ENCODE measurements at places on chromosomes 2 and 18. TPM values are rescaled to one million over a fixed set of nuclear protein-coding genes. Genes with fewer than 3 reads are reported as not detected.

TMEM37 gene
- total RNA-seq: not detected

SNTG2 gene
- 0.14 TPM for total RNA-seq

SKA1 gene
- 22.1 TPM for total RNA-seq

MEP1B gene
- not detected for total RNA-seq

TMEFF2 gene
- not detected for total RNA-seq

GDF7 gene
- total RNA-seq: 0.26 TPM

LYPD1 gene
- total RNA-seq: not detected

SKOR2 gene
- total RNA-seq: not detected

NTSR2 gene
- not detected for total RNA-seq

OR6B2 gene
- not detected for total RNA-seq

ADAM17 gene
- 25.6 TPM for total RNA-seq

GPR155 gene
- total RNA-seq: 3.1 TPM

MALL gene
- total RNA-seq: 1.2 TPM

FANCL gene
- total RNA-seq: 26.3 TPM

CXCR1 gene
- total RNA-seq: not detected

LOXL3 gene
- total RNA-seq: 1.5 TPM

EIF2AK3 gene
- total RNA-seq: 22.8 TPM

GALNT14 gene
- total RNA-seq: 0.33 TPM

MCM6 gene
- total RNA-seq: 196 TPM

FER1L5 gene
- total RNA-seq: not detected

SMYD5 gene
- 62.7 TPM for total RNA-seq

GKN2 gene
- not detected for total RNA-seq

PROKR1 gene
- not detected for total RNA-seq

GRHL1 gene
- 1.2 TPM for total RNA-seq

FBXO48 gene
- 1.2 TPM for total RNA-seq

DUSP11 gene
- total RNA-seq: 39.5 TPM

MSTN gene
- not detected for total RNA-seq

TMEM169 gene
- total RNA-seq: 0.51 TPM

TP53I3 gene
- 1.2 TPM for total RNA-seq

B3GNT7 gene
- total RNA-seq: not detected

ARHGAP15 gene
- total RNA-seq: 56.2 TPM

NDUFV2 gene
- total RNA-seq: 360 TPM

PLB1 gene
- total RNA-seq: 0.63 TPM

HAAO gene
- 0.26 TPM for total RNA-seq

UPP2 gene
- total RNA-seq: not detected

HJURP gene
- 41.5 TPM for total RNA-seq

C1QL2 gene
- not detected for total RNA-seq

INPP5D gene
- total RNA-seq: 43.6 TPM

ASAP2 gene
- total RNA-seq: 0.83 TPM

GPC1 gene
- 6.6 TPM for total RNA-seq

KIDINS220 gene
- total RNA-seq: 25.3 TPM

NPAS2 gene
- total RNA-seq: 9.1 TPM

CPLX4 gene
- total RNA-seq: not detected

GALNT5 gene
- not detected for total RNA-seq

PLA2R1 gene
- not detected for total RNA-seq

MBD1 gene
- total RNA-seq: 91.7 TPM

RNF125 gene
- 32.6 TPM for total RNA-seq

DNAH7 gene
- not detected for total RNA-seq

FLACC1 gene
- total RNA-seq: 1.4 TPM

DIS3L2 gene
- total RNA-seq: 27.8 TPM

PECR gene
- 13.1 TPM for total RNA-seq

GALR1 gene
- total RNA-seq: not detected

CGREF1 gene
- total RNA-seq: 15.1 TPM

POTEC gene
- total RNA-seq: not detected

NCK2 gene
- total RNA-seq: 85.8 TPM

ERCC3 gene
- 60.2 TPM for total RNA-seq

LIMS3 gene
- total RNA-seq: not detected

PNKD gene
- total RNA-seq: 15.0 TPM

CIB4 gene
- not detected for total RNA-seq

All from activated CD4-positive, alpha-beta T cell treated with anti-CD3 and anti-CD28 coated beads, Interleukin-2, amount 10 ng/mL, durations not matched to agents 24 days and 14 days (primary cell).